ENCODE measurements at places on chromosomes 5 and 9.

- no peak for DNase-seq
Observed at GRCh38 chr5:41820150-41820549, 50.1 kb downstream of the OXCT1 start.

DNA sequence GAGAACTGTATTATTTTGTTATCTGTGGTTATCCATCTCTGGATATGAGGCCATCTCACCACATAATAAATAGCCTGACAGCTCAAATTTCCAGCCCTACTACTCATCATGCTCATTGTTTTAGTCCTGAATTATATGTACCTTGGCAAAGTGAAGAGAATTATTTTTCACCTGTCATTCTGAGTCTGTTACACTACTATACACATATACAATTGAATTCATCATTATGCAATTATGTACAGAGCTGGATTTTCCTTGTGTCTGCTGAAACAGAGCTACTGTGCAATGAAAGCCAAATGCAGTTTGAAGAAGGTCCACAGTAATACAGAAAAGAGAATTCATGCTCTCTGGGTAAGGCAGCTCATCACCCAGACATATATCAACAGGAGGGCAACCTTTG, 28.5 kb downstream of the ESM1 start:
- DNase-seq, result no peak

DNA sequence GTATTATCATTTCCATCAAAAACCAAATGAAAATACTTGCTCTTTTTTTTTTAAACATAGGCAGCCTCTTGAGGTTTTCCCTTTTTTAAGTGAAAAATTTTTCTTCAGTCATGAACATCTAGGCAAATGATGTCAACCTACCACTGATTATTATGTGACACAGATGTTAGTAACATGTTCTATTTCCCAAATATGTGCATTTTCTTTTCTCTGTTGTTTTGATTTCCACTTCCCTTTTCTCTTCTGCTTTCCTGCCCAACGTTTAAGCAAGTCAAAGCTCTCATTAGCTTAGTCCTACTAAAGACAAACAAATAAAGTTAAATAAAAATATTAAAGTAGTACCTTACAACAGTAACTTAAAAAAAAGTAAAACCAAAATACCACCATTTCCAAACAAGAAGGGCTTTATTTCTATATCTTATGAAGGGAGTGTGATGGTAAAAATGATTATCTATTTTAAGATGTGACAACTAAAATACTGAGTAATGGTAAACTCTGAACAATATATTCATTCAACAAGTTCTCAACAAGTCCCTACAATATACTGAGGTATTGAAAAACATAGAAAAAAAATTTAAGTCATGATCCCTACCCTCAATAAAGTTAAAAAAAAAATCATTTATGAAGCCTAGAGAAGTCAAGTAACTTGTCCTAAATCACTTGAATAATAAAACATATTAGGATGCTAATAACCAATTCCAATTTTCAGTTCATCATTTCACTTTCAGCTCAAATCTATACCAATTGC, 9.4 kb downstream of the SLC38A9 start:
- no peak for DNase-seq

DNA sequence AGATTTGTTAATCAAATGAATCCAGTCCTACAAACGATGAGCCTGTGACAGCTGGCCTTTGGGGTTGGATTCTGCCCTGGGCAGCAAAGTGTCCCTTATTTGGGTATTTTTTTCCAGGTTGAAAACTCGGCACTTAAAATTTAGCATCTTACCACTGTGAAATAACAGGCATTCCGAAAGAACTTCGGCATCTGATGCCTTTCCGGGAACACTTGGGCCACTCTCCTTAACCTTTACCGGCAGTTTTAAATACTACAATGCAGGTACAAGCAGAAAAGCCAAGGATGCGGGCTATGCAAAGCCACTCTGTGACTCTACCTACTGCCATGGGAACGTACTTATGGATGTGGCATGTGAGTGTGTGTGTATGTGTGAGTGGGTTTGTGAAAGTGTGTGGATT, 1.0 kb upstream of the RASGRF2 start:
- no peak for DNase-seq

- DNase-seq, result no peak
Observed at GRCh38 chr9:4420351-4420750, 69.9 kb upstream of the SLC1A1 start.

GRCh38 chr9:136975644-136976043, 1.7 kb upstream of the PTGDS start:
- DNase-seq, result peak; percentile 60

- no peak for DNase-seq
Observed at GRCh38 chr5:120788481-120788880, 324.4 kb downstream of the PRR16 start.

DNA sequence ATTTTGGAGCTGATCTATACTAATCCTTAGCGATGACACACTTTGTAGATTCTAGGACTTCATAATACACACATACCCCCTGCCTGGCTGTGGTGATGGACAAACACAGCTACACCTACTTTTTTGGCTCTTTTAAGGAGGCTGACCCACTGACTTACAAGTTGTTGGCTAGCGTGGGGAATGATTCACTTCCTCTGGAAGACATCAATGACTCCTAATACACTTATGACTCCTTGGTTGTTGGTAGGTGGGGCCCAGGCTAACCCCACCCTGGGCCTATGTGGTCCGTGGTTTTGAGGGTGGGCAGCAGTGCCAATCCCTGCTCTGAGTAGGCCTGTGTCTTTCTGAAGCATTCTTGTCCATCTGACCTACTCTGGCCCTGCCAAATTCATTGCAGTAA, 144.4 kb downstream of the SLC12A2 start:
- no peak for DNase-seq

GRCh38 chr5:160699301-160699700, 152.7 kb downstream of the ATP10B start:
- no peak for DNase-seq

DNA sequence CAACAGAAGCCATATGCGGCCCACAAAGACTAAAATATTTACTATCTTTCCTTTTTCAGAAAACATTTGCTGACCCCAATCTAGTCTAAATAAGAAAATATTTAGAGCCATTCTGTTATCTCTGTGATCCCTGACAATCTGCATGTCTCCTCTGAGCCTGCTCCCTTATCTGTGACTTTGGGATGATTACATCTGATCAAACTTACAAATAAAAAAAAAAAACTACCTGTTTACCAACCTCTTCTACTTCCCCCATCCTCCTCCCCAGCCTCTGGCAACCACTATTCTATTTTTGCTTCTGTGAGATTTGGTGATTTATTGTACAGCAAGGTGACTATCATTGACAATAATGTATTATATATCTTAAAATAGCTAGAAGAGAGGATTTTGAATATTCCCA, 176.3 kb upstream of the CD180 start:
- no peak for DNase-seq

GRCh38 chr9:126860757-126861466, 473 bp downstream of the ZBTB34 start:
- DNase-seq, result peak; percentile 34

GRCh38 chr9:132837501-132838286, 40.4 kb downstream of the AK8 start:
- no peak for DNase-seq

GRCh38 chr9:133578524-133579441, 30.4 kb downstream of the FAM163B start:
- DNase-seq, result no peak

DNA sequence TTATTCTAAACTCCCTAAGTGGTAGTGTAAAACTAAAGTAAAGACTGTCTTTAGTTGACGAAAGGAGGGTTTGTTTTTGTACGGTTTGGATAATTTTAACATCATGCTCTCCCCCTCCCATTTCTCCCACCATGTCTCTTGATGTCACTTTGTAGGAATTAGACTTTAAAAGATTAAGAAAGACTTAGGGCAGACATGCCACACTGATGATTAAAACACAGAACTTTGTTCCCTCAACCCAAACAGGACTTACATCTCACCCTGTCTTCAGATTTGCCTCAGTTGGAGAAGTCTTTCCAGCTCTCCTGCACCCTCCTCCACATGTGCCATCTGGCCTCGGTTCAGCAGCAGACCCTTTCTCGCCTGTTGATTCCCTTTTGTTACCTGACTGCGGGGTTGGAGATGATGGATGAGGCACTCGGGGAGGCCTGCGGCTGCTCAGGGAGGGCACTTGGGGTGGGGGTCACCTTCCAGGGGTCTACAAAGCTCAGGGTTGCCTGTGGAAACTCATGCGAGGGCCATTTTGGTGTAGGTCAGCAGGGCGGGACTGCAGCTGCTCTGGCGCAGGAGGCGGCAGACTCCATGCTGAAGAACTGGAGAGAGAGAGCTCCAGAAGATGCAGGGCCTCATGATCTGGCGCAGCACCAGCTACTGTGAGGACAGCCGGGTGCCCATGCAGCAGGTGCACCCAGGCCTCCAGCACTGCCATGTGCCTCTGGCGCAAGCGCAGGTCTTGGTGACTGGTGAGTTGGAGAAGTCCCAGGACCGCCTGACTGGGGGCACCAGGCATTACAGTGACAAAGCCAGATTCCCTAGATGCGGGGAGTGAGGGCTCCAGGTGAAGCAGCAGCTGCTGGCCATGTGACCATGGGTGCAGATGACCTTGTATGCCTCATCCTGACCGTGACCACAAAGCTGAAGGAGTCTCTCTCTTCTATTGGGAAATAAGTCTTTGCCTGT, 24.5 kb upstream of the EXOC3 start:
- no peak for DNase-seq

DNA sequence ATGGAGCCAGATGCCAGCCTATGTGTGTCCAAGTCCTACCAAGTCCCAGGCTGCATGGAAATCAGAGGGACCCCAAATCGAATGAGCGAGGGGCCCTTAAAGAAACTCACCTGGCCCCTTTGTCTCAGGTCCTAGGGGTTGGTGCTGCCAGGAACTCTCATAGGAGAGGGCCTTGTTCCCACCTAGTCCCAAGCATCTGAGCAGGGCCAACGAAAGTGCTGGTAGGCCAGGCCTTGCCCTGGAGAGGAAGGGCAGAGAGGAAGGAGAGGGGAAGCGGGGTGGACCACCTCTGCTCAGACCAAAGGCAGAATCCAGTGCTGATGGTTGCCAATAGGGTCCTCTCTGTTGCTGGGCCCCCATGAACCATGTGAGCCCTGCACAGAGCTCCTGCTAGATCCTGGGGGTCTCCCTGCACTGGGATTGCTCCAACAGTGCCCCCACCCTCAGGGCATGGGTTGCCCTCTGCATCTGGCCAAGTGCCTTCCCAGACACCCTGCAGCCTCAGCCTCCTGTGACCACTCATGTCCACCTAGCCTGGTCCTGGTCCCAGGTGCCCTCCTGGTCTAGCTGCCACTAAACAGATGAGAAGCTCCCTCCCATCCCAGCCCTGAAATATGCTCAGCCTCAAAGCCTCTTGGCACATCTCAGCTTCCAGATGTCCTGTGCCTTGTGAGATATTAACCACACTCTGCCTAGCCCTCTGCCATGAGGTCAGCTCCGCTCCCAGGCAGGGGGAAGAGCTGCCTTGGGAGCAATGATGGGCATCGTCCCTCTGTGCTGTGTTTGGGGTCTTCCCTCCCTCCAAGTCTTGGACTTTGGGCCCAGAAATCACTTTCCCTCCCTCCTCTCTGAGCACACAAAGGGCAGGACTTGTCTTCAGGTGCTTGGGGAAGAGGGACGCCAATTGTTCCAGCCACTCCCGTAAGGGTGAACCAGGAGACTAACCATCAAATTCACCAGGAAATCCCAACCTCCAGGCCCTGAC, 109.6 kb downstream of the ADAMTS2 start:
- no peak for DNase-seq

DNA sequence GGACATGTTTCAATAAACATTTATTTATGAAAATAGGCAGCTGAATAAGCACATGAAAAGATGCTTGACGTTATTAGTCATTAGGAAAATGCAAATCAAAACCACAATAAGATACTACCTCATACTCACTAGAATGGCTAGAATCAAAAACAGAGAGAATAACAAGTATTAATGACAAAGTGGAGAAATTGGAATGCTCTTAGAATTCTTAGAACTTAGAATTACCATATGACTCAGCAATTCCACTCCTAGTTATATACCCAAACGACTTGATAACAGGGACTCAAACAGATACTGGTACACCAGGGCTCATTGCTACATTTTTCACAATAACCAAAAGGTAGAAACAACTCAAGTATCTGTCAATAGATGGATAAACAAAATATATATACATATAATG, 15.1 kb upstream of the TRIM36 start:
- no peak for DNase-seq

GRCh38 chr9:135329571-135330306, 149.8 kb upstream of the PPP1R26 start:
- DNase-seq, result no peak

DNA sequence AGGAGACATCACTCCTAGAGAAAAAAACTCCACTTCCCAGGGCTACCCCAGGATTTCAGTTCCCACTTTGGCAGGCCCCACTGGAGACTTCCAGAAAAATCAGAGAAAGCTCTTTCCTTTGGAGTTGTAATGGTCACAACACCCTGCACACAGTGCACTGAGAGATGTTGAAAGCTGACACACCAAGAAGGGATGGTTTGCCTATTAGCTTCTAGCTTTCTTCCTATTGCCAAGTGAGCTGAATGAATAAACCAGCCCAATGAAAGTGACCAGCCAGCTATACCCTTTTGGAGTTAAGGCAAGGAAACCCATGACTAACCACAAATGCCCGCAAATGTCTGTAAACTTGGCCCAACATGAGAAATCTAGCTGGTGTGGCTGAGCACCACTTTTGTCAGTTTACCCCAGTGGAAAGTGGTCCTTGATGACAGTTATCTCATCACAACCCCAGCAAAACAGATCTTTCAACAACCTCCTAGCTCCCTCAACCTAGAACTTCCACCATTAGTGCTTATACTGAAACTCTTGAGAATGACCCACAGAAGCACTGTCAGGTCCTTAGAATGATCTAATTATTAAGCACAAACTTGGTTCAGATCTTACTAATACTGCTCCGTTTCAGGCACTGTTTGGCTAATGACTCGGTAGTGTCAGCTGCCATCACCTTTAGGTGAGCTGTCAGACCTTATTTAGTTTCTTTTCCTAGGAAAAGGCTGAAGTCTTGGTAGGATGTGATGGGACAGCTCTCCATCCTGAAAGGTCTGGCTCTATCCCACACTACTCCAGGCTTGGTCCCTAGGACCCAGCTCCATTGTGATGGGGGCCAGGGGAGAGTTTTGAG, 11.2 kb downstream of the IRF1 start:
- no peak for DNase-seq

DNA sequence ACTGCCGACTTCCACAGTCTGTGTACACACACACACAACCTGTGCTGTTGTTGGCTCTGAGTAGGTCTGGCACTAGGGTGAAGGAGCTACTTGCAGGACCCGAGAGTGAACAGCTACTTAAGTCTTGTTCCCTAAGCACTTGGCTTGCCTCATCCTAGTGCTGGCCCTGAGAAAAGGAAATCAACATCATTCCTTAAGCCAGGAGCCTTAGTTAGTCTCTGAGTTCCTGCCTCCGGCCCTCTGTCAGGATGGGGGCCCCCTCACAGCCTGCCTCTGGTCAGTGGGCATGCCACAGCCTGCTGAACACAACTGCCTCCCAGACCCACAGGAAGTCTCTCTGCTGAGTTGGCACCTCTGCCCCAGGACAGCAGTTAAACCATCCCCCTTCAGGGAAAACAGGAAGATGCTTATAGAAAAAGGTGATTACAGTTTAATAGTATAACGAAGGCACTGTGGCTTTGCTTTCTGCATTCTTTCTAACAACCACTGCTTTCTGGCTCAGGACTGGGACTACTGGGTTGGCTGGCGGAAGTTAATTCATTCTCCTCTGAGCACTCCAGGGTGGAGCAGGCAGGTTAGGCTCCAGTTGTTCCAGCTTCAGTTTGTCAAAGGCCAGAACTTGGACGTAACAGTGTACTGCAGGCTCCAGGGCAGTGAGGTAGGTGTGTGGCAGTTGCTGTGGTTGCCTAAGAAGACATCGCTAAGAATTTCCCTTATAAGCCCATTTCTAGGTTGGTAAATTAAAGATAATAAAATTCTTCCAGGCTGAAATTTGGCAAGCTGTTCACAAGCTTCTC, 2.8 kb downstream of the MAMDC2 start:
- DNase-seq, result no peak

- no peak for DNase-seq
Observed at GRCh38 chr5:121144764-121145163, 680.7 kb downstream of the PRR16 start.
